ENCODE measurements at places on chromosomes 5 and 9.
A peak's percentile ranks its signal among the peaks of the same experiment; 100 is the strongest.

DNA sequence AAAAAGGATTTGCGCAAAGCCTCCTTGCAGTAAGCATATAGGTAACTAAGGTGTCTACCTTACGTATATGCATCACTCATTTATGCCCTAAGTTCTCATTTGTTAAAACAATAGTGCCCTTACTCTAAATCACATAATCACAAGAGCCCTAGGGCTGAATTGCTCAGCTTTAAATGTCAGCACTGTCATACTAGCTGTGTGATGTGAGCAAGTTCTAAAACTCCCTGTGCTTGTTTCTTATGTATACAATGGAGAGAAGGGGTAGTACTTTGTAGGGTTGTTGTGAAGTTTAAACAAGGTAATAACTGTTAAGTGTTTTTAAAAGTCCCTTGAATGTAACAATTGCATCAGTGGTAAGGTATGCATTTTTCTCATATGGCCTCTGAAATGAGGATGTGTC lies 169.5 kb upstream of the DMRT1 start:
- DNase-seq, result no peak

- DNase-seq, result no peak
Measured at GRCh38 chr5:39058178-39058921, 15.8 kb downstream of the RICTOR start.

DNA sequence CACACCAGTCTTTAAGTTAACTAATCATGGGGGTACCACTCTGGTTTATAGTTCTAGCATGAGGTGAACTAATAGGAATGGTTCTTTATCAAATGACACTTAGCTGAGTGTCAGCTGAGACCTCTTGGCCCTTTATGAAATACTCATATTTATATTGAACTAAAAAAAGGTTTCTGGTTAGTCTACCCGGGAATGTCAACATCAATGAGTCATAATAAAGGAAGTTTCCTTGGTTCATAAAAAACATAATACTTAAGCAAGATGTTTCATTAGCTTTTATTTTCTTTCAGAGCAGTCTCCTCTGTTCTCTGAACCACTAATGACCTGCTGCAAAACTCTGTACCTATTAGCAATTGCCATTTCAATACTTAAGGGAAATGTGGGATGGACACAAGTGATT lies 13.7 kb downstream of the DAB2 start:
- no peak for DNase-seq

- DNase-seq, result no peak
Measured at GRCh38 chr5:116778032-116778431, 203.4 kb upstream of the SEMA6A start.

DNA sequence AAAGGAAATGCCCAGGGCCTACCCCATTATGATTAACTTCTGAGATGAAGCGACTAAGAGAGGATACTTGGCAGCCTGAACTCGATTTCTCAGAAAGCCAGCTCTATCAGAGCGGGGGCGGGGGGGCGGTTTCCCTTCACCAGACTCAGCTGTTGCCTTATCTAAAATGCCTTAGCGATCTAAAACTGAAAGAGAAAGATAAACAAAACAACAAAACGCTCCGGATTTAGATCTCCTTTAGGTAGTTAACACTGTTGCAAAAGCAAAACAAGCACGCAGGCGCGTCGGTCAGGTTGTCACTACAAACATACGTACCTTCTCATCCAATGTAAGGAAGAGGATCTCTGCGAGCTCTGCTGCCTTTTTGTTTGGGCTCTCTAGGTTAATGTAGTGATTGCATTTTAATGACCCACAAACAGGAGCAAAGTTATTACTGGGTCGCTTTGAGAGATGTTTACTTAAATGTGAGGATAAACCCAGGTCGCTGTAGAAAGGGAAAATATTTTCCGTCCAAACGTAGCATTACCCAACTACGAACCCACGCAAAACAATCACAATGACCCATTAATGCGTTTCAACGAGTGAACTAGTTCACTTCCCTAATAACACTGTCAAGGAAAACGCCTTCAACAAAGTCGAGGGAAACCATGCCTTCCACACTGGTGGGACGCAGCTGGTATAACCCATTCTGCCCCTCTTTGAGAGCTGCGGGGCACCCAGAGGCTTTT lies 982 bp downstream of the EPB41L4A start:
- peak; percentile 14 for DNase-seq

DNA sequence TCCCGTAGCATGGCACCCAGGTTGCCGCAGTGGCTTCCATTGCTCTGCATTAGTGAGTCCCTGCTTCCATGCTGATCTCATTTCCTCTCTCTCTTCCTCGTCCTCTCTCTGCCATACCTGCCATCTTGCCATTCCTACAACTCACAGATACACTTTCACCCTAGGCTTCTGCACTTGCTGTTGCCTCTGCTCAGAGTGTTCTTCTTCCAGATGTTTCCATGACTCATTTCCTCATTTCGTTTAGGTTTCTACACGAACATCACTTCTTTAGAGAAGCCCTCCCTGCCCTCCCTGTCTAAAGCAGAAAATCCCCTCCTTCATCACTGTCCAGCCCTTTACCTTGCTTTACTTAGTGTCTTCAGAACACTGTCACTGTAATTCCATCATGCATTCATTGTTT lies 115.2 kb upstream of the WWC1 start:
- no peak for DNase-seq

- DNase-seq, result no peak
Measured at GRCh38 chr5:50763846-50764245, 97.4 kb downstream of the PARP8 start.

DNA sequence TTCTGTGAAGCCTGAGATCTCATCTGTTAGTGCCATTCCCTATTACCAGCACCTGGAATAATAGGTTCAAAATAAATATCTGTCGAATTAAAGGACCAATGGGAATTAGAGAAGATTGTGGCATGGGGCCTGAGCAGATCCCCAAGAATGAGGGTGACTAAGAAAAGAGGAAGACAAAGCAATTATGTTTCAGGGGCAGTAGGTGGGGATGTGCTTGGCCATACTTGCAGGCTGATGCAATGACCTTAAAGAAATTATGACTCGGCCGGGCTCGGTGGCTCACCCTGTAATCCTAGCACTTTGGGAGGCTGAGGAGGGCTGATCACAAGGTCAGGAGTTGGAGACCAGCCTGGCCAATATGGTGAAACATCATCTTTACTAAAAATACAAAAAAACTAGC lies 562.8 kb downstream of the PTPRD start:
- DNase-seq, result no peak

DNA sequence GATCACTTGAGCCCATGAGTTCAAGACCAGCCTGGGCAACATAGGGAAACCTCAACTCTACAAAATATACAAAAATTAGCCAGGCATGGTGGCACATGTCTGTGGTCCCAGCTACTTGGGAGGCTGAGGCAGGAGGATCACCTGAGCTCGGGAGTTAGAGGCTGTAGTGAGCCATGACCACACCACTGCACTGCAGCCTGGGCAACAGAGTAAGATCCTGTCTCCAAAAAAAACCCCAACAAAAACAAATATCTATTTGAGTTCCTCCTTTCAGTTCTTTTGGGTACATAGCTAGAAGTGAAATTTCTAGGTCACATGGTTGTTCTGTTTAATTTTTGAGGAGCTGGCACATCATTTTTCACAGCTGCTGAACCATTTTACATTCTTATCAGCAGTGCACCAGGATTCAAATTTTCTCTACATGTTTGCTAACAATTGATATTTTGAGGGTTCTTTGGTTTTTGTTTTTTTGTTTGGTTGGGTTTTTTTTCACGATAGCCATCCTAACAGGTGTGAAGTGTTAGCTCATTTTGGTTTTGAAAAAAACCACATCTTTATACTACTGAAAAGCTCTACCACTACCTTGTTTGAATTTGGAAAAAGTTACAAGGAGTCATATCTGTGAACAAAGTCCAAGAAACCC lies 176.9 kb upstream of the SLC12A2 start:
- DNase-seq, result no peak

DNA sequence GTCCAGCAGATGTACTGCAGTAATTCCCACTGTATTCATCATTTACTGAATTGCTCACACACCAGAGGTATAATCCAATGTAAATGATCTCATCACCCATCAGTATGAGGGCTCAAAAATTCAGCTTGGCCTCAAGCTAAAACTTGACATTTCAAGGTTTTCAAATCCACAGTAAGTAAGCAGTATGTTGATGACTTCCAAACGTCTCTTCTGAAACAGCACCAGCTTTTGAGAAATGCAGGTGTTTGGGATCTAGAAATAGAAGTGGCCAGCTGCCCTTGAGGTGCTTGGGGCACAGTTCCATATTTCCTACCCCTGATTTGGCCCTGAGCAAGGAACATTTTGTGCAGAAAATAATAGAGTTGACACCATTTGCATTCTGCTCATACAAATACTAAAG lies 388.0 kb upstream of the TUSC1 start:
- no peak for DNase-seq

- no peak for DNase-seq
Measured at GRCh38 chr9:115941561-115942315, 211.9 kb upstream of the PAPPA start.

GRCh38 chr9:109831998-109832658 lies 52.1 kb downstream of the PALM2AKAP2 start:
- DNase-seq, result no peak

GRCh38 chr5:80406980-80407734 lies 707 bp upstream of the ZFYVE16 start:
- DNase-seq, result no peak

- no peak for DNase-seq
Measured at GRCh38 chr5:179166171-179166885, 106.2 kb downstream of the ZNF354C start.

DNA sequence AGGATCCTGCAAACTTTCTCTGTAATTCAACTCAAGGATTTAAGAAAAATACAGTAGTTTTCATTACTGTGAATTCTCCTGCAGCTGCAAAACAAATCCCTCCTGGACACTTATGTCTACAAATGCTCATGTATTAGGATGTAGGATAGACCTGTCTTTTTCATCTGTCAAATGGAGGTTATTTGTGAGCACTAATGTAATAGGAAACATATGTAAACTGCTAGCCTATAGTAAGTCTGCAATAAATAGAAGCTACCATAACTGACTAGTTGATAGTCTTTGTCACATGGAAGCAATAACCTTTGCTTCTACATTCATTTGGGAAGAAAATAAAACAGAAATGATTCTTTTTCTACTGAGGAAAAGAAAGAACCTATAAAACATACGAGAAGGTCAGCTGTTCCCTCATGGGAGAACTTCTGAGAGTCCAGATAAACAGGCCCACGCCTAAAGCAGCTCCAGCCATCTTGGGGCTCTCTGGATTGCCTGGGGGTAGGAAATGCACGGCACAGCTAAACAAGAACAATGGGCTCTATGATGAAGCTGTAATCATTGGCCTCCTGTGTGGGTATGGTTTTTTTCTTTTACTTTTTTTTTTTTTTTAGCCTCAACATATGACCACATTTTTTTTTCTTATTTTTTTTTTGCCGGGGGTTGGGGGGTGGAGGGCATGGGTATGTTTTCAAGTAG lies 6.2 kb downstream of the KCNV2 start:
- DNase-seq, result no peak

GRCh38 chr5:151063142-151063989 lies 17.5 kb downstream of the TNIP1 start:
- DNase-seq, result no peak

DNA sequence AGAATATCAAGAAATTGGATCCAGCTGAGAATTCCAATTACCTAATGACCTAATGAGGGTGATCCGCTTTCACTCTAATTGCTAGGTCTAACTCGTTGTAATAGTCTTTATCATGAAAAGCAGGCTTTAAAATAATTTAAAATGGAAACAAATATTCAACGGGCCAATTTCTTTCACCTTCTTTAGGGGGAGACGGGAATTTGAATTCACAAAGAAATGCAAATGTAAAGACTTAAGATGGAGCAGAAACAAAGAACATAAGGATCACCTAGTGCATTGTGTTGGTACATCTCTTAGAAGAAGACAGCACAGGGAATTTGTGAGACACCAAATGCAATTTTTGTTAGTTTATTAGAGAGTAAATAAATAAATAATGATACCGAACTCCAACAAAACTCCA lies 1.5 kb upstream of the KCNN2 start:
- DNase-seq, result no peak

DNA sequence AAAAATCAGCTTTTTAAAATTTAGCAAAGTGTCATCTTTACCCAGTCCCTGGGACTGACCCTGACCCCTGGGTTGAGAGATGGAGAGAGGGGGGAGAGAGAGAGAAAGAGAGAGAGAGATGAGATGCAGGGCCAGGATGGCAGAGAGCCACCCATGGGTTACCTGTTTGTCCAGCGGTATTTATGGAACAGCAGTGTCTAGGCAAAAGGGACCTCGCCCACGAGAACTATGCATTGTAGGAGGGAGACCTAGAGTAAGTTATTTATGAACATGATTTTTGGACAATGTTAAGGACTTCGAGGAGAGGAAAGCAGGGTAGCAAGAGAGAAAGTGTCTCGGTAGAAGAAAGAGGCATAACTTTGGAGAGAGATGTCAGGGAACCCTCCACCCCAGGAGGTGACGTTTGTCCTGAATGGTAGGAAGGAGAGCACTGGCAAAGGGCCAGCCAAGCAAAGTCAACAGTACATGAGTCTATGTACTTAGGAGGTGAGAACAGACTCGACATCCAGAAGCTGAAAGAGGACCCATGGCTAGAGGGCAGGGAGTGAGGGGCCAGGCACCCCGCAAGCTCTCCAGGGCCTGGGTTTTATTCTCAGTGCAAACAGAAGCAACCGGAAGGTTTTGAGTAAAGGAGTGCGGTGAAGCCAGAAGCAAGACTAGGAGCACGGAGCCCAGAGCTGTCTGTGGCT lies 30.5 kb upstream of the MSX2 start:
- no peak for DNase-seq

GRCh38 chr5:154092356-154093141 lies 53.8 kb downstream of the MFAP3 start:
- DNase-seq, result no peak

GRCh38 chr9:5644501-5644900 lies 15.6 kb downstream of the RIC1 start:
- DNase-seq, result no peak

GRCh38 chr5:15740383-15740782 lies 240.4 kb downstream of the FBXL7 start:
- no peak for DNase-seq

DNA sequence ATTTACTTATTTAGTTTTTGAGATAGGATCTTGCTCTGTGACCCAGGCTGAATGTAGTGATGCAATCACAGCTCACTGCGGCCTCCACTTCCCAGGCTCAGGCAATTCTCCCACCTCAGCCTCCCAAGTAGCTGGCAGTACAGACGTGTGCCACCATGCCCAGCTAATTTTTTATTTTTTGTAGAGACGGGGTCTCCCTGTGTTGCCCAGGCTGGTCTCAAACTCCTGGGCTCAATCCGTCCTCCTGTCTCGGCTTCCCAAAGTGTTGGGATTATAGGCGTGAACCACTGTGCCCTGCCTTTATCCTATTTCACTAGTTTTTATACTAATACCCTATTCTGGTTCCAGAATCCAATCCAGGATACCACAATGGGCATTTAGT lies 6.8 kb downstream of the RPS14 start:
- no peak for DNase-seq

Data from stimulated activated CD4-positive, alpha-beta T cell treated with anti-CD3 and anti-CD28 coated beads, Interleukin-15, amount 100 ng/mL, for 1 hour (primary cell).